ENCODE measurements at places on chromosomes 4 and X.

DNA sequence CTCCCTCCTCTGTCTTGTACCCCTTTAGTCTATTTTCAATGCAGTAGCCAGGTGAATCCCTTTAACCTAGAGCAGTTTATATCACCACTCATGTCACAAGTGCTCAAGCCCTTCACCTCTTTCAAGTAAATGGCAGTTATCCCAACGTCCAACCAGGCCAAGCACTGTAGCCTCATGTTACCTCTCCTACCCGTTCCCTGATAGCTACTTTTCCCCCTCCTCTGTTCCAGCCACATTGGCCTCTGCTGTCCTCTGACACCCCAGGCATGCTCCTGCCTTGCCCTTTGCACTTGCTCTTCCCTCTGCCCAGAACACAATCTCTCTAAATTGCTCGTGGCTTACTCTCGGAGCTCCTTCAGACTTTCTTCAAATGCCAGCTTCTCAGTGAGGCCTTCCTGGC, 15.2 kb downstream of the GUCY1B1 start:
- DNase-seq = no peak

GRCh38 chrX:106612393-106612763, 600 bp downstream of the RADX start:
- no peak for DNase-seq

DNA sequence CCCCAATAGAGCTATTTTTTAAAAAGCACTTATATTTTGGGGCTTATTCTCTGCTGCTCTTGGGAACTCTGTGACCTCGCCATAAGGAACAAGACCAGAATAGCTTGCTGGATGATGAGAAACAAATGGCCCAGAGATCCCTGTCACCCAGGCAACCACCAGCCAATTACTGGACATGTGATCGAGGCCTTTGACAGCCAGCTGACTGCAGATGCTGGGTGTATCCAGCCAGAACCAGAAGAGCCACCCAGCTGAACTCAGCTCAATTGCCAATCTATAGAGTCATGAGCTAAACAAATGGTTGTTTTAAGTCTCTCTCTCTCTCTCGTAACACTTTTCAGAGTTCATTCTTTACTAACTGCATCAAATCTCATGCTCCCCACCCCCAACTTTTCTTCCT, 24.4 kb upstream of the CITED1 start:
- no peak for DNase-seq

DNA sequence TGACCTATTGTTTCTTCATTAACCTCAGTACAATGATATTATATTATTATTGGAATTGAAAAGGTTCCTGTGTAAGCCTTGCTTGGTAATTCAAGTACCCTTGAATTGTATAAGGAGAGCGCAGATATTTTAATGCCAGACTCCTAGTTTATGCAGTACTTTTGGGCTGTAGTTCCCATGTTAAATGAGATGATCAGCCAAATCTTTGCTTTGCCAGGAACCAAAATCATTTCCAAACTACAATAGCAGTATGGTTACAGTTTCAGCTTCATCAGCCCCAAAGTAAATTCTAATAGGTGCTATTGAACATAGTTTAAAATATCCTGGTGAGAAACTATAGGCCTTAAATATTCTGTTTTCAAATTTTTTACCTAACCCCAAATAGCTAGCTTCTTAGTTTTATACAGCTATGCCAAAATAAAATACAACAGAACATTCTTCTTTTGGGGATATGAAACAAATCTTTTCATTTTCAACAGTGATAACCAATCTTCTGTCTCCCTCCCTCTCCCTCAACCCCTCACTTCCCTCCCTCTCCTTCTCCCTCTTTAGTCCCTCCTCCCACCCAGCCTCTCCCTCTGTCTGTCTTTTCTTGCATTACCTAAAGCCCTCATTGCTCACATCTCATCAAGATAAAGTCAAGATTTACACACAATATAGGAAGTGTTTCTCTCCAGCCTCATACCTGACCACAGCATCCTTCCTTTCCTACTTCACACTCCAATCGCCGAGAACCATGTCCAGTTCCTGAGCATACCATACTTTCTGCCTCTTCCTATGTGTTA, 190.1 kb downstream of the SHROOM3 start:
- no peak for DNase-seq

GRCh38 chr4:100881283-100881682, 363.5 kb upstream of the EMCN start:
- no peak for DNase-seq
